Stimulated activated CD8-positive, alpha-beta memory T cell treated with anti-CD3 and anti-CD28 coated beads, Interleukin-12 subunit alpha, Interleukin-12 subunit beta, amount 100 ng/mL, for 4 hours (primary cell): ENCODE measurements at places on chromosomes 4 and X.

DNA sequence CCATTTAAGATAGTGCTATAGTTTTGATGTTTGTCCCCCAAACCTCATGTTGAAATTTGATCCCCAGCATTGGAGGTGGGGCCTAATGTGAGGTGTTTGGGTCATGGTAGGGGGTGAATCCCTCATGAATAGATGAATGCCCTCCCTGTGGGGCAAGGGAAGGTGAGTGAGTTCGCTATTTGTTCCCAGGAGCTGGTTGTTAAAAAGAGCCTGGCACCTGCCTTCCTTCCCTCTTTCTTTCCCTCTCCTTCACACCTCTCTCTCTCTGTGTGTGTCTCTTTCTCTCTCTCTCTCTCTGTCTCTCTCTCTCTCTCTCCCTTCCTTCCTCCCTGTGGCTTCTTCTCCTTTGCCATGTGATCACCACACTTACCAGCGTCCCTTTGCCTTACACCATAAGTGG is 160.7 kb downstream of the AASDH start:
- no peak for DNase-seq

GRCh38 chr4:113157086-113157857 is 107.8 kb downstream of the ANK2 start:
- DNase-seq = no peak

- no peak for DNase-seq
These were observed 45.7 kb downstream of the TRIM61 start for GRCh38 chr4:164931551-164932324.

DNA sequence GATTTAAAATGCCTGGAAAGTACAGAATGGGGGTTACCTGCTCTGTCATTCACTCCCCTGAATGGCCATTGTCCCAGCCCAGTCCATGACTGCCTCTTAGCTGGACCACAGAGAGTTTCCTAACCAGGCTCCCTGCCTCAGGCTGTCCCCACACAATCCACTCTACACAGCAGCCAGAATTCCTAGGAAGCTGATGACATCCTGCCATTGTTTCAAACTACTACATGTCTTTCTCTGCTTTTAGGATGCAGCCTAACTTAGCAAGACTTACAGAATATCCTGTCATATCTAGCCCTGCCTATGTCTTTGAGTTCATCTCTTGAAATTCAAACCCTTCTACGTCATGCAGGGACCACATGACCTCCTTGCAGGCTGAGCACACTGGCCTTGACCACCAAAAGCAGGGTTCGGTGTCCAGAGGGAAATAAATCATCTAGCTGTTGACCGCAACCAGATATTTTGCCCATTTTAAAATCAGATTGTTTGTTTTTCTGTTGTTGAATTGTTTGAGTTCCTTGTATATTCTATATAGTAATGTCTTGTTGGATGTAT is 16.1 kb upstream of the CRMP1 start:
- no peak for DNase-seq

DNA sequence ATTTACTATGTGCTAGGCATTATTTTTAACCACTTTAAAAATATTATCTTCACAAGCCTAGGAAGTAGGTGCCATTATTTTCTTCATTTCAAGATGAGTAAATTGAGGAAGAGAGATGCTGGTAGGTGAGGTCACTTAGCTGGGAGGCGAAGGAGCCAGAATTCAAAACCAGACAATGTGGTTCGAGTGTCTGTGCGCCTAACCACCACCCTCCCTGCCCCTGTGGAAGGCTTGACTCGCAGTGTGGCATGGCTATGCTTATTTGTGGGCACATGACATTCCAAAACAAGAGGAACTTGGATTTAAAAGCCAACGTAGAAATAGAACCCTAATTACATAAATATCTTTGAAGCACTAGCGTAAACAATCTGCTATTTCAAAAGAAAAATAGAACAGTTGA is 226.6 kb upstream of the PITX2 start:
- no peak for DNase-seq

GRCh38 chr4:37762294-37762990 is 64.0 kb upstream of the PGM2 start:
- no peak for DNase-seq

GRCh38 chrX:105981772-105982485 is 56.6 kb downstream of the SERPINA7 start:
- DNase-seq = no peak

- DNase-seq = no peak
These were observed 7.0 kb downstream of the PKD2 start for GRCh38 chr4:88014386-88014905.

DNA sequence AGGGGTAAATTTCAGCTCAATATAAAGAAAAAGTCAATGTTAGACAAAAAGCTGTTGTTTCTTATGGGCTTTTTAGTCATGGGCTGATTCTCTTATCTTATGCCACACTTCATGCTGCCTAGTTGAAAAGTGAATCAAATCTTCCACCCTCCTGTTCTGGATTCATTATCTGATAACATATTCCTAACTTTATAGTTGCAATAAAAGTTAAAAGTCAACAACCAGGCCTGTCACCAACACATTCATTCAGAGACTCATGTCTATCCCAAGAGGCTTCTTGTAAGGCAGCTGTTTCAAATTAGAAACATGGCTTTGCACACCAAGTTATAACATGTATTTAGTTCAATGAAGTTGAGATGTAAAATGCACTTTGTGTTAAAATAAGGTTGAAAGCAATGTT is 243.8 kb downstream of the ADAMTS3 start:
- DNase-seq = no peak

- DNase-seq = no peak
These were observed 74.3 kb upstream of the PPP2R3B start for GRCh38 chrX:460823-461640.

DNA sequence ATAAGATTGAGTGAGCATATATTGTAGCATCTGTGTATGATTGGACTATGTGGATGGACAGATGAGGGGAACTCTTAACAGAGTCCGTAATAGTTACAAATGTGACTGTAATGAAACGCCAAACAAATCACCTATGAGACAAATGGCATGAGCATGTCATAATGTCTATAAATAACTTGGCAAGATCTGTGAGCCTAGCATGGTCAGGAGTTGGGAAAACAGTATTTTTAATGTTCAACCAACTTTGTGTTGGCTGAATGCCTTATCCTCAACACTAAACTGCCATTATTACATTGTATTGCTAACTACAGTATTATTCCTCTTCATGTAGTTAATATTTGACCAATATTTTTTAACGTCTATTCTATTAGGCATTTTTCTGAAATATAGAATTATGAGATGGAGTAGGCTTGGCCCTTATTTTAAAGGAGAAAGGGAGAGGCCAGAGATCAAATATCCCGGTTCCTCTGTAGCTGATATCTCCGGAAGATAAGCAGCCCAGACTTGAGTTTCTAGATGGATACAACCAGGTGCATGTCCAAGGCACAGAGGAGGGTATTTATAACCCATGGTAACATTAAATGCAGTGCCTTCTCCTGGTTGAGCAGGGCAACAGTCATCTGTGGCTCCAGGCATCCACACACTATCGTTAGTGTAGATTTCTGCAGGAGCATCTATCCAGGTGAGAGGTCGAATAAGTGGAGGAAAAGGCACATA is 32.7 kb downstream of the PF4 start:
- DNase-seq = no peak

DNA sequence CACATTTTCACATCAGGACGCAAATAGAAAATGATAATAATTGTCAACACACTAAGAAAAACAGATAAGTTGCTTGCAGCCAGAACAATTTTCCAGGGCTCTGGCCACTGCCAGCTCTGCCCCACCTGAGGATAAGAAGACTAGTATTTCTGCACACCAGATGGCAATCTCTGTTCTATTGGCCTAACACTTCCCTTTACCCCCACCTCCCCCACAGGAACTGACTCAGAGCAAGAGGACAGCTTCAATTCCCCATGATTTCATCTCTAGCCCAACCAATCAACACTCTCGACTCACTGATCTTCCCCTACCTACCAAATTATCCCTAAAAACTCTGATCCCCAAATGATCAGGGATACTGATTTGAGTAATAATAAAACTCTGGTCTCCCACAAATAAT is 164.0 kb downstream of the SMARCA1 start:
- DNase-seq = no peak

DNA sequence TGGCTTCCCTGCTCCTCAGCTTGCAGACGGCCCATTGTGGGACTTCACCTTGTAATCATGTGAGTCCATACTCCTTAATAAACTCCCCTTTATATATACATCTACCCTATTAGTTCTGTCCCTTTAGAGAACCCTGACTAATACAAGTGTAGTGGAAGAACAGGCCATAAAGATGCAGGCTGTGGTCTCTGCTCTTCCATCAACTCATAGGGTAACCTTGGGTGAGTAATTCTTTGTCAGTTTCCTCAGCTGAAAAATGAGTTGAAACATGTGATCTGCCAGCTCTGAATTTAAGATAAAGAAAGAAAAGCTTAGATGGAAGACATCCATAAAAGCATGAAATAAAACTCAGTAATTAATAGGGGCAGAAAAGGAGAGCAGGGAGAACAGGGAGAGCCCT is 103.6 kb downstream of the ENOX2 start:
- no peak for DNase-seq

- DNase-seq = no peak
These were observed 71.6 kb downstream of the GSTCD start for GRCh38 chr4:105780176-105780575.

- no peak for DNase-seq
These were observed 107.3 kb downstream of the PSAPL1 start for GRCh38 chr4:7327341-7327885.

- DNase-seq = no peak
These were observed 26.1 kb downstream of the ZRSR2 start for GRCh38 chrX:15816438-15816809.

DNA sequence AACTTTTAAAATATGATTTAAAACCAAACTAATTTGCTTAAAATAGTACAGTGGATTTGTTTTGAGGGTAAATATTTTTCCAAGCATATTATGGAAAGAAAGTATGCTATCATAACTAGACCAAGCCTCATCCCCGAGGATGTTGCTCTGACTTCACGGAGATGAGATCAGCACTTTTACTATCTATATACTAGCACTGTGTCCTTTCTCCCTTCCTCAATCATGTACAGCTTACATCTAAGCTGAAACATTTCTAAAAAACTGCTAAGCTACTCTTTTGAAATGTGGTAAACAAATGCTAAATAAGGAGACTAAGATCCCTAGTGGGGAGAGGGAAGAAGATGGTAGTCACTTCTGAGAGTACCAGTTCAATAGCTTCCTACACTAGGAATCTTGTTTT is 23.8 kb downstream of the AMMECR1 start:
- no peak for DNase-seq

- no peak for DNase-seq
These were observed 32.9 kb downstream of the CXCL1 start for GRCh38 chr4:73902038-73902637.

DNA sequence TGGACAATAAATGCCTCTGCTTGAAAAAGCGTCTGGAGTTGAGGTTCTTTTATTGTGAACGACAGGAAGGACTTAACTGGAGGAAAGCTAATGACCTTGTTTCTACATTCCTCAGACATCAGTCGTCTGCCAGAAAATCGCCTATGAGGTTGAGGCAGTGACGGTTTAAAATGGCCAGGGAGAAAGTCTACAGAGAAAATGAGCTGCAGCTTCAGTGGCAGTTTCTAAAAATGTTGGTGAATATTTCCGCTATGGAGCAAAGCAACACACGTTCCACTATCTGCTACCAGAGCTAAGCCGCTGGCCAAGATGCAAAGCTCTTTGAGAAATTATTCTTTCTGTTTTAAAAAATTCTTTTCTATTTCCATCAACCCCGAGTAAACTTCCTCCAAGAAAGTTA is 116.9 kb upstream of the GALNT7 start:
- no peak for DNase-seq

GRCh38 chr4:54588404-54588803 is 69.4 kb upstream of the KIT start:
- DNase-seq = no peak

- no peak for DNase-seq
These were observed 12.3 kb downstream of the AASDH start for GRCh38 chr4:56374956-56375355.
